Natural killer cell treated with Interleukin-12 subunit alpha and Interleukin-12 subunit beta and Interleukin-15 and Interleukin-18, amount 100 ng/mL, for 72 hours (primary cell): ENCODE measurements at places on chromosomes 1 and 21. TPM values are rescaled to one million over a fixed set of nuclear protein-coding genes. Genes with fewer than 3 reads are reported as not detected.

GRCh38 chr21:46128106-46128932, 27.1 kb downstream of the FTCD start:
- H3K27ac ChIP-seq = no peak overlapping the region
- H3K4me3 ChIP-seq = no peak overlapping the region
- H3K4me1 ChIP-seq = no peaks in the 10 kb centered on the region
- H3K36me3 ChIP-seq = no peaks in the 10 kb centered on the region

DNA sequence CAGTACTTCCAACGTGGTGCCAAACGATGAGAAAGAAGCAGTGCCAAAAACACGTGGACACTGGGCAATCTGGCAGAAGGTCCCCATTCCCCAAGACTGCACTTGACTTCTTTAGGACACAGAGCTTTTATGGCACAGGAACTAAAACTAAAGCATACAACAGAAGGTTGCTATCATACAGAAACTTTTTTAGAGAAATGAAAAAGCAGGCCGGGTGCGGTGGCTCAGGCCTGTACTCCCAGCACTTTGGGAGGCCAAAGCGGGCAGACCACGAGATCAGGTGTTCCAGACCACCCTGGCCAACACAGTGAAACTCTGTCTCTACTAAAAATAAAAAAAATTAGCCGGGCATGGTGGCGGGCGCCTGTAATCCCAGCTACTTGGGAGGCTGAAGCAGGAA, 43.0 kb downstream of the GNB1 start:
- no peaks in the 10 kb centered on the region for H3K36me3 ChIP-seq
- H3K4me1 ChIP-seq = peaks cover 49% of the 10 kb centered on the region
- no peak overlapping the region for H3K4me3 ChIP-seq
- peak overlapping the region; percentile 49 for H3K27ac ChIP-seq
- DNase-seq = no peak
- H3K27me3 ChIP-seq = no peaks in the 10 kb centered on the region

DNA sequence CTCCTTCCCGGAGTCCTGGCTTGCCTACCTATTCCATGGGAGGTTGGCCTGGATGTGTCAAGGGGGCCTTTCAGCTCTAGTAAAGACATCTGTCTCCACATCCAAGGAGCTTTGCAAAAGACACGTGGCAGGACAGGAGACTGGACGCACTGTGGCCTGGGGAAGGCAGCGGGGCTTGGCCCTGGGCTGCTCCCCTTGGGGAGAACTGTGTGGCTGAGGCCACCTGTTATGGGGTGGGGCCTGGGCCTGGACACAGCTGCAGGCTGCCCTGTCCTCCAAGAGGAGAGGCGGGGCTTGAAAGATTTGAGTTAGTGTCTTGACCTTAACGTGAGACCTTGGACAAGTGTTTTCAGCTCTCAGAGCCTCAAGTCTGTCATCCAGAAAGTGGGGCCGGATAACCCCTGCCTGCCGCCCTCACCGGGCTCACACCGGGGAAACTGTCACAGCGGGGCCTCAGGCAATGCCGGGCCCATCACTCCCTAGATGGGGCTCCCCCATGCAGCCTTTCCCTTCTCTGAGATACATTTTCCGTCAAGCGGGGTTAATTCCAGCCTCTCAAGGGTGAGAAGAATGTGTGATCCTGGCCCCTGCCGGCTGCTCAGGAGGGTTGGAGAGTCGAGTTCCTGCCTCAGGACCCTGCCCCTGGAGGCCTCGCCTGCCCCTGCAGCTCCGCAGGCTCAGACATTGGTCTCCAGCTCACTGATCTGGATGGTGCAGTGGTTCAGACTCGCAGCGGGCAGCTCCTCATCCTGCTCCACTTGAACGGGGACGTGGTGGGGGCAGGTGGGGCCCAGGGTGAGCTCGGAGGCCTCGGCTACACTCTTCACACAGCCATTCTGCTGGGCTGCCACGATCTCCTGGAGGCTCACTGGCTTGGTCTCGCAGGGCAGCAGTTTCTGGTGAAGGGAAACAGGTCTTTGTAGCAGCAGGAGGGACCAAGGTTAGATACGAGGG, 25.6 kb downstream of the PODN start:
- H3K4me3 ChIP-seq = no peak overlapping the region
- no peak overlapping the region for H3K27ac ChIP-seq
- peaks cover 22% of the 10 kb centered on the region for H3K4me1 ChIP-seq
- no peaks in the 10 kb centered on the region for H3K36me3 ChIP-seq

BNIPL gene
- total RNA-seq = 3.8 TPM

PTPRC gene
- 334 TPM for total RNA-seq

GRCh38 chr1:209675565-209676154, 448 bp downstream of the G0S2 start:
- DNase-seq = no peak
- peaks cover 36% of the 10 kb centered on the region for H3K4me1 ChIP-seq
- H3K27me3 ChIP-seq = peaks cover 60% of the 10 kb centered on the region
- H3K27ac ChIP-seq = no peak overlapping the region
- peaks cover 12% of the 10 kb centered on the region for H3K36me3 ChIP-seq

DNA sequence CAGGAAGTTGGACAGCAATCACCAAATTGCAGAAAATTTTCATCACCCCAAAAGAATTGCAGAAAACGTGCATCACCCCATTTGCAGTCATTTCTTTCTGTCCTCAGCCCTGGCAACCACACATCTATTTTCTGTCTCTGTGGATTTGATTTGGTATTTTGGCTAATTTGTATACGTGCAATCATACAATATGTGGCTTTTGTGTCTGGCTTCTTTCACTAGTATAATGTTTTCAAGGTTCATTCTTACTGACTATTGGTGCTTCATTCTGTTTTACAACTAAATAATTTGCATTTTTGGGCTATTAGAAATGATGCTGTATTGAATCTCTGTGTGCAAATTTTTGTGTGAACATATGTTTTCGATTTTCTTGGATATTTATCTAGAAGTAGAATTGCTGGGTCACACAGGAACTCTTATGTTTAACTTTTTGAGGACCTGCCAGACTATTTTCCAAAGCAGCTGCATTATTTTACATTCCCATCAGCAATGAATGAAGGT, 24.8 kb upstream of the PRDM2 start:
- H3K4me1 ChIP-seq = no peaks in the 10 kb centered on the region
- peaks cover 22% of the 10 kb centered on the region for H3K27me3 ChIP-seq
- no peak for DNase-seq
- H3K27ac ChIP-seq = no peak overlapping the region
- H3K4me3 ChIP-seq = no peak overlapping the region

DNA sequence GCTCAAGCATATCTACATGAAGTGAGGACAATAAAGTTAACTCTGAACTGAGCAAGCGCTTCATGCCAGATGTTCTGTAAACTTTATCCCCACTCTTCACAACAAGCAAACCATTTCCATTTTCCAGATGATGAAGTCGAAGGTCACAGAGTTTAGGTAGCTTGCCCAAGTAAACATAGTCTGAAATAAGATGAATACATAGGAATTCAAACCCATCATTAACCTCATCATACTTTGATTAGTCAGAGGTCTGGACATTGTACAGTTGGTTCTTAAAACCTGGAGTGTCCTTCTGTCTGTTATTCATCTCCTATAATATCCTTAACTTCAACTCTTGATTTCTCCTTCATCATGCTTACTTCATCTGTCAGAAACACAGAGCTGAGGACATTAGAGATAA, 180.3 kb upstream of the C8B start:
- no peak overlapping the region for H3K4me3 ChIP-seq
- H3K27me3 ChIP-seq = peaks cover 4% of the 10 kb centered on the region
- DNase-seq = no peak
